ENCODE measurements at places on chromosomes 2 and 18.

DNA sequence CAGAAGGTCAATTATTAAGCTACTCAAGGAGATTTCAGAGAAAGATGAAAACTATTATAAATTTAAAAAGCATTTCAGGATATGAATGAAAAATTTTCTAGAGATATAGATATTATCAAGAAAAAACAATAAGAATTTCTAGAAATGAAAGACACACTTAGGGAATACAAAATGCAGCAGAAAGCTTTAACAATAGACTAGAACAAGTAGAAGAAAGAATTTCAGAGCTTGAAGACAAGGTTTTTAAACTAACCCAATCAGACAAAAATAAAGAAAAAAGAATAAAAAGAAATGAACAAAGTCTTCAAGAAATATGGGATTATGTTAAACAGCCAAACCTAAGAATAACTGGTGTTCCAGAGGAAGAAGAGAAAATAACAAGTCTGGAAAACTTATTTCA lies 34.4 kb downstream of the FLACC1 start:
- no peak for DNase-seq

GRCh38 chr2:113964436-113964835 lies 74.5 kb downstream of the ACTR3 start:
- no peak for DNase-seq

GRCh38 chr2:73444202-73444601 lies 58.6 kb downstream of the ALMS1 start:
- no peak for DNase-seq

GRCh38 chr2:22153931-22154613 lies 1030.3 kb downstream of the TDRD15 start:
- DNase-seq: no peak

- no peak for DNase-seq
Measured at GRCh38 chr2:173752152-173752551, 213.0 kb downstream of the SP3 start.
